Parietal lobe (tissue), 2 donors: ENCODE measurements at places on chromosomes 7 and 10. TPM values are rescaled to one million over a fixed set of nuclear protein-coding genes. Genes with fewer than 3 reads are reported as not detected.

Gene CREB5
- 22.8 TPM for total RNA-seq

Gene POMZP3
- total RNA-seq: 7.5 TPM

Gene NPTX2
- total RNA-seq: 9.7 TPM

Gene VWDE
- 0.63 TPM for total RNA-seq

Gene FLNC
- 4.1 TPM for total RNA-seq

Gene PLPP4
- 22.5 TPM for total RNA-seq

Gene DIP2C
- 68.2 TPM for total RNA-seq

Gene SLC29A4
- total RNA-seq: 24.4 TPM

Gene PLAU
- total RNA-seq: 0.94 TPM

Gene TCF7L2
- total RNA-seq: 4.4 TPM

Gene EPHA1
- not detected for total RNA-seq

Gene GPRIN2
- total RNA-seq: 36.6 TPM

Gene KEL
- 3.8 TPM for total RNA-seq

Gene TET1
- total RNA-seq: 41.3 TPM

Gene TMEM176B
- total RNA-seq: not detected

Gene TMEM213
- not detected for total RNA-seq
